PC-9 (cell line): ENCODE measurements at places on chromosomes 1 and 21. TPM values are rescaled to one million over a fixed set of nuclear protein-coding genes. Genes with fewer than 3 reads are reported as not detected.

GRCh38 chr1:156910309-156910782 is 10.1 kb upstream of the LRRC71 start:
- no peak overlapping the region for H3K27ac ChIP-seq
- 0 out of 2 replicates have a peak, but pooled peaks cover 10% of the 10 kb centered on the region for H3K4me1 ChIP-seq
- DNase-seq, result no peak

DNA sequence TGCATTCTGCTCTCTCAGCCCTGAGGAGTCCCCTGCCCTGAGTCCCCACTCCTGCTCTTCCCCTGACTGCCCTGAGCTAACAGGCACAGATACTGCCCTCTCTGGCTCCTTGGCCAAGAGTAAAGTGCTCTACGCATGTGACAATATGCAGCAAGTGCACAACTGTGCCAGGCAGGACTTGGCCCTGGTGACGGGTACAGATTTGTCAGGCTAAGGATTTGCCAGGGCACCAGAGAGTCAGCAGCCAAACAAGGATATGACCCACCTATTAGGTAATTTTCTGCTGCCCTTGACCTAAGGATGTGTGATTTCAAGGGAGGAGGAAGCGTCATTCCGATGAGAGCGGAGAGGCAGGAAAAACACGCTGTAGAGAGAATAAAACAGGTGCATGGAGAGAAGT is 339.0 kb downstream of the PTPRU start:
- no peaks in the 10 kb centered on the region for H3K27me3 ChIP-seq
- H3K36me3 ChIP-seq, result no peaks in the 10 kb centered on the region
- no peak overlapping the region for H3K4me3 ChIP-seq
- no peak overlapping the region for H3K27ac ChIP-seq
- peaks cover 24% of the 10 kb centered on the region for H3K4me1 ChIP-seq
- DNase-seq, result no peak

DNA sequence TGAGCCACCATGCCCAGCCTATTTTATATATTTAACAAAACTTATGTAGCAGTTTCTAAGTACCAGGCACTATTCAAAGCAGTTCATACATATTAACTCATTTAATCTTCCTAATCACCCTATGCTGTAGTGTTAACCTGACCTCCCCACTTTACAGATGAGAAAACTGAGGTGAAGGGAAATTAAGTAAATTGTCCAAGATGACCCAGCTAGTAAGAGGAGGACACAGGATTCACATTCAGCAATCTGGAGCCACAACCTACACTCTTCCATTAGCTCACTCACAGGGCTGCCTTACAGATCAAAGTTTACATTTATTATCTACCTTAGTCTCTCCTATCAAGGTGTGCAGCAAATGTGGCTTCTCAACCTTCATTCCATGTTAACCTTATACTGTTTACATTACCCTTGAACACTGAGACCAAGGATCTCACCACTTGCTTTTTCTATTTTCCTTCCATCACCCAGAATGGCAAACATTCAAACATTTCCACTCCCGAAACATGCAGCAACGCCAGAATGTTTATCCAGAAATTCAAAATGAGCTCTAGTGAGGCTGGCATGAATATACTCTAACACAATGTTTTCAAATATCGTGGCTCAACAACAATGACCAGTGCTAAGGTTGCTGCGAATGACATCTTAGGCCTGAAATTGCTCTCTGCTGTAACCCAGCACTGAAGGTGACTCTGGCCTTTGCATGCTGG is 24.5 kb downstream of the HIVEP3 start:
- no peak overlapping the region for H3K4me3 ChIP-seq
- no peaks in the 10 kb centered on the region for H3K36me3 ChIP-seq
- H3K4me1 ChIP-seq, result peaks cover 49% of the 10 kb centered on the region
- no peak overlapping the region for H3K27ac ChIP-seq
- no peak for DNase-seq

DNA sequence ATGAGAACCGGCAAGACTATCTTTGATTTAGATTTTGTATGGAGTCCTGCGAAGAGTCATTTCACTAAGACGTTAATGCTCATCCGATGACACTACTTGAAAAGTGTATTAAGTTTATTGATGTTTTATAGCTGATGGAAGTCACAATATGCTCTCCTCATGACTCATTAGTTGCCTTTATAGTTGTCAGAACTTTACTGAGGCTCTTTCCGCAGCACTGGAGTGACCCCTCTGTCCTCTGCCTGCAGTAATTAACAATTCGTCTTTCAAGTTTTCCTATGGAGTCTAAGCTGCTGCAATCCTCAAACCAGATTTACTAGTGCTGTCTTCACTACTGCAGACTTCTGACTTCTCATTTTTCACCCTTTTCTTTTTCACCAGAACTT is 853 bp downstream of the USP16 start:
- peak overlapping the region; percentile 84 for H3K27ac ChIP-seq
- H3K4me1 ChIP-seq, result peaks cover 6% of the 10 kb centered on the region
- H3K4me3 ChIP-seq, result peak overlapping the region; percentile 59
- no peaks in the 10 kb centered on the region for H3K27me3 ChIP-seq
- no peak for DNase-seq

DNA sequence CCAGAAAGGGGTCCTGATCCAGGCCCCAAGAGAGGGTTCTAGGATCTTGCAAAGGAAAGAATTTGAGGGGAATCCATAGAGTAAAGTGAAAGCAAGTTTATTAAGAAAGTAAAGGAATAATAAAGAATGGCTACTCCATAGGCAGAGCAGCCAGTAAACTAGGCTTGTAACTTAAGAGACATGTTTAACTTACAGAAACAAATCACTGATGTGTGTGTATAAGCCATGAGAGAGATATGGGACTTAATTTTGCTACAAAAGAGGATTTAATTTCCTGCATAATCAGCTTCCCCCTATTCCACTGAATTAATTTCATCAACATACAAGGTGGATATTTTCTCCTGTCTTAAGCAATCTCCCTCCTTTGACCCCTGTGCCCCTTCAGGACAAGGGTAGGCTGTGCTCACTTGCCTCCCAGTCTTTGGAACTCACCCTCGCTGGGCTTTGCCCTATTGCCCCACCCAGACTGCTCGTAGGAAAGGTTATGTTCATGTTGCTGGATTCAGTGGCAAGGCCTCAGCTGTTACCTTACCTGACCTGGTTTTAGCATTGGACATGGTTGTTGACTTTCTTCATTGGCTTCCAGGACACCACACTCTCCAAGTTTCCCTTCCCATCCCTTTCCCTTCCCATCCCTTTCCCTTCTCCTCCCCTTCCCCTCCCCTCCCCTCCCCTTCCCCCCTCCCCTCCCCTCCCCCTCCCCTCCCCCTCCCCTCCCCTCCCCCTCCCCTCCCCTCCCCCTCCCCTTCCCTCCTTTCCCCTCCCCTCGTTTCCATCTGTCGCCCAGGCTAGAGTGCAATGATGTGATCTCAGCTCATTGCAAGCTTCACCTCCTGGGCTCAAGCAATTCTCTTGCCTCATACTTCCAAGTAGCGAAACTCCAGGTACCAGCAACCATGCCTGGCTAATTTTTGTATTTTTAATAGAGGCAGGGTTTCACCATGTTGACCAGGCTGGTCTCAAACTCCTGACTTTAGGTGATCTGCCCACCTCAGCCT is 44.6 kb downstream of the TBCE start:
- peak overlapping the region; percentile 10; the same call in 1 of the 2 replicates for H3K27ac ChIP-seq
- no peaks in the 10 kb centered on the region for H3K27me3 ChIP-seq
- DNase-seq, result peak; percentile 40

GRCh38 chr21:45392573-45392971 is 12.4 kb upstream of the COL18A1 start:
- peaks cover 6% of the 10 kb centered on the region; the same call in 1 of the 2 replicates for H3K27me3 ChIP-seq
- DNase-seq, result no peak
- no peak overlapping the region for H3K4me3 ChIP-seq
- no peak overlapping the region for H3K27ac ChIP-seq
- no peaks in the 10 kb centered on the region for H3K36me3 ChIP-seq

- DNase-seq, result no peak
- H3K27me3 ChIP-seq, result no peaks in the 10 kb centered on the region
- H3K4me3 ChIP-seq, result no peak overlapping the region
- no peak overlapping the region for H3K27ac ChIP-seq
Measured at GRCh38 chr1:188427642-188428041, 1598.9 kb downstream of the PLA2G4A start.

DNA sequence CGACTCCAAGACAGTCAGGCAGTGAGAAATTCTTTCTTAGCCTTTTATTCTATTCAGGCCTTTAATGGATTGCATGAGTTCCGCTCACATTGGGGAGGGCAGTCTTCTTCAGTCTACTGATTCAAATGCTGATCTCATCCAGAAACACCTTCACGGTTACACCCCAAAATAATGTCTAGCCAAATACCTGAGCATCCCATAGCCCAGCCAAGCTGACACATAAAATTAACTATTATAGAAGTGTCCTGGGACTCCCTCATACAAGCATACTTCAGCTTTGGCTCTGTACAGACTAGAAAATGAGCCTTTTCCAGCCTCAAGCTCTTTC is 3.6 kb upstream of the SLC16A4 start:
- H3K36me3 ChIP-seq, result no peaks in the 10 kb centered on the region
- peaks cover 23% of the 10 kb centered on the region for H3K4me1 ChIP-seq
- 0 out of 2 replicates have a peak overlapping the region, but pooled peaks have one; percentile 23 for H3K27ac ChIP-seq
- no peaks in the 10 kb centered on the region for H3K27me3 ChIP-seq
- no peak for DNase-seq

DNA sequence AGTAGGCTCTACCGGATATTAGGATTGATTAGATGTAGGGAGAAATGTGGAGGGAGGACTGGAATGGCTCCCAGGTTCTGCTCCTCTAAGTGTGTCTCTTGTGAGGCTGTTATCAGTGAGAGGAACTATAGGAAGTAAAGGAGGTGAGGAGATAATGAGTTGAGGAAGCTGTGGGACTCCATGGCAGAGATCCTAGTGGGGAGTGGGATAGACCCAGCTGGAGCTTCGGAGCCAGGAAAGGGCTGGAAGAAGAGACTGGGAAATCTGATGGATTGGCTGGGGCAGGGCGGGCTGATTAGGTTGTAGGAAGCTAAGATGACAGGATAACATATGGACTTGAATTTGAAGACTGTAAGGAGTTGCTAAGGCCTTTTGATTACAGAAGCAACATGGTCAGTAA is 14.8 kb upstream of the BCL9 start:
- no peak overlapping the region for H3K4me3 ChIP-seq
- H3K27ac ChIP-seq, result no peak overlapping the region
- H3K4me1 ChIP-seq, result no peaks in the 10 kb centered on the region
- no peaks in the 10 kb centered on the region for H3K27me3 ChIP-seq
- no peak for DNase-seq

DNA sequence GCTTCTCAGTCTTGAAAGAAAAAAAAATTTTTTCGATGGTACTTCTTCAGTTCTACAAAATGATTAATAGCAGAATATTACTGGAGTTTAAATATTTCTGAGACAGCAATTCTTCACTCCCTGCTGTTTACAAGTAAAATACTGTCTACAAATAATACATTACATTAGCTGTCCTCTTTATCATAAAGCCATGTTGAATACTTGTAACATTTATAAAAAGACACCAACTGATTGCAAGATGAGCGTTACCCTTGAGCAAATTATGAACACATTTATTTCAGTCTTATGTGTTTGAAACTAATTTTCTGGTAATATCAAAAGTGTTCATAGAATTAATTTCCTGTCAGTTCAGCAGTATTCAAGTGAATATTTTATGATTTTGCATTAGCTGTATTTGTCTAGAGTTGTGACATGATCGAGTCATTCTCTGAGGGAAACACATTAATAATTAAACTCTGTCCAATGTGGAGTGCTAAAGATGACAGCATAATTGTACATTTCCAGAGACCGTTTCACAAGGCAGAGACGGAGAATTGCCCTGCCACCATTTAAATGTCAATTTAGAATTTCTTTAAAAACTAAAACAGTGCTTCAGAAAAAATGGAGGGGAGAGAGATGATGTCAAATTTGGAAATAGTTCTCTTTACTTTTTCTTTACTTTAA is 1359.0 kb upstream of the ADGRL4 start:
- no peak overlapping the region for H3K4me3 ChIP-seq
- H3K27ac ChIP-seq, result no peak overlapping the region
- no peaks in the 10 kb centered on the region for H3K4me1 ChIP-seq
- H3K27me3 ChIP-seq, result no peaks in the 10 kb centered on the region

- DNase-seq, result no peak
- no peak overlapping the region for H3K4me3 ChIP-seq
- H3K4me1 ChIP-seq, result peaks cover 22% of the 10 kb centered on the region
- no peak overlapping the region for H3K27ac ChIP-seq
- H3K36me3 ChIP-seq, result peaks cover 15% of the 10 kb centered on the region
- no peaks in the 10 kb centered on the region for H3K27me3 ChIP-seq
Measured at GRCh38 chr1:1768249-1768992, 9.8 kb downstream of the NADK start.

Gene S100A16
- 226 and 276 TPM in 2 replicates for total RNA-seq

Gene HSPG2
- 126 and 157 TPM in 2 replicates for total RNA-seq

Gene UTP25
- 8.2 and 9.3 TPM in 2 replicates for total RNA-seq
